Stimulated activated CD4-positive, alpha-beta T cell treated with anti-CD3 and anti-CD28 coated beads, Interleukin-2, amount 100 ng/mL, for 24 hours (primary cell): ENCODE measurements at places on chromosomes 3 and 15.

- no peak for DNase-seq
These were observed 41.7 kb downstream of the SHC4 start for GRCh38 chr15:48922046-48922445.

DNA sequence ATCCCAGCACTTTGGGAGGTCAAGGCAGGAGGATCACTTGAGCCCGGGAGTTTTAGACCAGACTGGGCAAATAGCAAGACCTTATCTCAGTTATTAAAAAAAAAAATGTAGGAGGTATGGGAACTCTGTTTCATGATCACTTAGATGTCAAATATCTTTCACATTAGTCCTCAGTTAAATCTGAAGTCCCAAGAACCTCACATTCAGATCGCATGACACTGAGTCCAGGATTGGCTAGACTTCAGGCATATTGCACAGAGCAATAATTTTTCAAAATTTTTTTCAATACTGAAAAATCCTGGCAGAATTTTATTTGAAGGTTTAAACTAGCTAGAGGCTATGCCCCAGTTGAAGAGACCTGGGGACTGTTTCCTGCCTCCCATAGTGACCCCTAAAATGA is 56.3 kb upstream of the ZNF148 start:
- no peak for DNase-seq

- no peak for DNase-seq
These were observed 4.6 kb downstream of the LSG1 start for GRCh38 chr3:194667363-194667762.

GRCh38 chr3:112117841-112118571 is 15.0 kb downstream of the GCSAM start:
- no peak for DNase-seq

DNA sequence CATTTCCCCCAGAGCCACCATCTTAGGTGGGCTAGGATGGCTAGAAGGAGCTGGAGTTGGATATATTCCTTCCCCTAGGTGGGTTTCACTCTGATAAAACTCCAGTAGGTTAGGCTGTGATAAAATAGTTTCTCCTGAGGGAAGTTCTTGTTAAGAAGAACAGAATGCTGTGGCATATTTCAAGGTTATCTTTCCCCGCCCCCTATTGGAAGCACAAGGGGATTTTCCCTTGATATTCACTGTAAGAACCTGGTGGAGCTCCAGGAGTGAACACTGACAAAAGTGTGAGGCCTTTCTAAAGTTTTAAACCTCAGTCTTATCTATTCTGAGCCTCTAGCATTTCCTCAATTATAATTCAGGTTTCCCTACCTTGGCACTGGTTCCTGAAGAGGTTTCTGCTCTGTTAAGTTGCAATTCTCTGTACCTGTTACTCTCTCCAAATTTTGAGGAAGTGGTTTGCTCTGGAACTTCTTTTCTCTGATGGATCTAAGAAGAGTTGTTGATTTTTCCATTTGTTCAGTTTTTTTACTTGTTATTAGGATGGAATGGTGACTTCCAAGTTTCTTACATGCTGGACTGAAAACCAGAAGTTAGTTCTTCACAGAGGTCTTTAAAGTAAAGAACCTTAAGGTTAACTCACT is 113.5 kb downstream of the GMPS start:
- no peak for DNase-seq

DNA sequence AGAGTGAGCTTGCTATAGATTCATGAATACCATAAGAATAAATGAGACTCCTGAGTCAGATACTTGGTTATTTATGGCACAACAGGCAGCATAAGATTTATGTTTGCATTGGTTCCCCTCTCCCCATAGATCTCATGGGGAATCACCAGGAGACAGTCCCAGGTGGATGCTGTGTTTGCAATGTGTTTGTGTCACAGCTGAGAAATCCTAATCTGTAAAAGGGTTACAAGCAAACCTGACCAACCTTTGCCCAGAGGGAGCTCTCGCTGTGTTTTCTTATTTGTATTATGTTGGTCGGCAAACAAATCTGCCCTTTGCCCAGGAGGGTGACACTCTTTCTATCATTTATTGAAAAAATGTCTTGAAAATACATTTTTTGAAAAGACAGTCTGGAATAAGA is 236.2 kb downstream of the ZPLD1 start:
- no peak for DNase-seq

DNA sequence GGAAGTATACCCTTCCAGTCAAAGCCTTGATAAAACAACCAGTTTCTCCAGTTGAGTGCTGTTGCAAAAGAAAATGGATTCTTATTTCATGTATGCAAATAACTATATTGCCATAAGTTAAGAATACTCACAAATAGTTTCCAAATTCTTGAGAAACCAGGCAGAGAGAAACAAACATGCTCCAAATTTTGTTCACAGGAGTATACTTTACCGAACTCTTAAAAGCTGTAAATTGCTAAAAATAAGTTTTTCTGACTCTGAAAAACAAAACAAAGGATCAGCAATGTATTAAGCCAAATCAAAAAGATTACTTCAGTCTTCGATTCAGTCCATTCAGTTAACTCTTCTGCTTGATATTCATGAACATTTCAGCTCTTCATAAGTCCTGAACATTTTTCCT is 646.5 kb downstream of the MCTP2 start:
- DNase-seq: no peak

- no peak for DNase-seq
These were observed 12.0 kb downstream of the TRAT1 start for GRCh38 chr3:108834551-108834950.

GRCh38 chr15:68447209-68447608 is 15.2 kb upstream of the ITGA11 start:
- DNase-seq: no peak

DNA sequence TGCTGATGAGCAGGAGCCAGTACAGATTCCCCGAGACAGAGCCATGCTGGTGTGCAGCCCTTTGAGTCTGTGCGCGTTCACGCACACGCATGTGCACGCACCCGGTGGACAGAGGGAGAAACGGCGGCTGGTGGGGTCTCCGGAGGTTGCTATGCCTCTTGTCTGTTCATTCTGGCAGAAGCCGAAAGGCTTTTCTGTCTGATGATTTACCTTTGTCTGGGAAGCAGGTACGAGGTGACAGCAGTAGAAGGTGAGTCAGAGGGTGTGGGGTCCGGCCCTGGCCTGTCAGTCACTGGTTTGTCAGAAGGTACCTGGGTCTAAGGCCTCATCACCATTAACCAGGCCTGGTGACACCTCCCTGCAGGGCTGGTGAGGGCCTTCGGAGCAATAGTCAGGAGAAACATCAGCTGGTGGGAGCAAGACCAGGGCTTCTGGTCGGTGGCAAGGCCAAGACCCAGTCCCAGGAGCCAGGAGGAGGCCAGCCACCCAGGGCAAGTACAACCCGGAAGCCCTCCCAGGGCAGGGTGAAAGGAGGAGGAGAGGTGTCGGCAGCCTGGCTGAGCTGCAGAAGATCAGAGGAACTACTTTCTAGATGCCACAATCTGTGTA is 7.5 kb downstream of the PCSK6 start:
- no peak for DNase-seq

DNA sequence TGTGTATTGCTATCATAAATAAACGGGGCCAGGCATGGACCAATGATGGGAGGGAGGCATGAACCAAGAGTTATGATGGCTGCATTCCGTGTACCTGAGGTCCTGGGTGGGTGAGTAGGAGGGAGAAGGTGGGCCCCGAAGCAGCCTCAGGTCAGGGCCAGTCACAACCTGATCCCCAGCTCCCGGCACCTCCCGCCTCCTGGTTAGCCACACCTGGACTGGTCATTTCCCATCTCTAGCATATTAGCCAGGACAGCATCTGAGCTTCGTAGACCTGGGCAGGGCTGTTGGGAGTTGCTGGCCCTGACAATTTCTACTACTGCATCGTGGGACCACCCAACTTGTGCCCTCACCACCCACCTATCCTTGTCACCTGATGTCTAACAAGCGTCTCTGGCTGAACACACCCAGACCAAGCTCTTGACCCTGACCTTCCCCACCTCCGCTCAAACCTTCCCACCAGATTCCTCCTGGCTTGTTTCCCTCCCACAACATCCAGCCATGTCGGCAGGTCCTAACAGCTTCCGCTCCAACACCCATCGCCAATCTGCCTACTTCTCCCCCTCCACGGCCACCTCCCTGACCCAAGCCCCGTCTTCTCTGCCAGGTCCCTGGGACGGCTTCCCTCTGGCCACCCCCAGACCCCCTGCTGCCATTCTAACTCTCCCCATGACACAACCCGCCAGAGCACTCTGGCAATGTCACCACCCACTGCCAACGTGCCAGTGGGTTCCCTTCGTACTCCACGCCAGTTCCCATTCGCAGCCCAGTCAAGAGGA is 133.8 kb upstream of the IQSEC1 start:
- DNase-seq: no peak

GRCh38 chr3:112629425-112629824 is 11.5 kb downstream of the CCDC80 start:
- peak; percentile 17 for DNase-seq

GRCh38 chr15:25771338-25771706 is 91.8 kb downstream of the ATP10A start:
- no peak for DNase-seq

DNA sequence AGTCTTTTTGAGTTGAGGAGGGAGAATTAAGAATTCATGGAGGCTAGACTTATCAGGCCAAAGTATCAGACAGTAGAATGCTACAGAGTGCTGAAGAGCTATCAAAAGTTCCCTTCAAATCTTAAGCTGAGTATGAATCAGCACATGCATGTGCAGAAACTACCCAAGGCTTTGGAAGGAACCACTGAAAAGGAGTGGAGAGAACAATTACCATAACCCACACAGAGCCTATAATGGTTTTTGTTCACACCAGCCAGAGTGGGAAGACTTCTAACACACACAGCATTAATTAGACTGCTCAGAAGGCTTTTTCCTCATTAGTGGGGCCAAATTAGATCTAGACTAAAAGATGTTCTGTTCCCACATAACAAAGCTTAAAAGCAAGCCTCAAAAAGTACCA is 83.7 kb upstream of the SLC6A11 start:
- DNase-seq: no peak

DNA sequence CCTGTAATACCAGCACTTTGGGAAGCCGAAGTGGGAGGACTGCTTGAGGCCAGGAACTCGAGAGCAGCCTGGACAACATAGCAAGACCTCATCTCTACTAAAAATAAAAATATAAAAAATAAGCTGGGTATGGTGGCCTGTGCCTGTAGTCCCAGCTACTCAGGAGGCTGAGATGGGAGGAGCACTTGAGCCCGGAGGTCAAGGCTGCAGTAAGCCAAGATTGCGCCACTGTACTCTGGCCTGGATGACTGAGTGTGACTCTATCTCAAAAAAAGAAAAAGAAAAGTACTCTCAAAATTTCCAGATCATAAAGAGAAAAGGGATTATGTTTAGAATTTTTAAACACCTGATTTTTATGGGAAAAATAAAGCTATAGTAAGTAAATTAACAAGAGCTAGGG is 24.1 kb downstream of the SLC51A start:
- no peak for DNase-seq

GRCh38 chr15:59999612-60000112 is 4.4 kb upstream of the FOXB1 start:
- DNase-seq: no peak

DNA sequence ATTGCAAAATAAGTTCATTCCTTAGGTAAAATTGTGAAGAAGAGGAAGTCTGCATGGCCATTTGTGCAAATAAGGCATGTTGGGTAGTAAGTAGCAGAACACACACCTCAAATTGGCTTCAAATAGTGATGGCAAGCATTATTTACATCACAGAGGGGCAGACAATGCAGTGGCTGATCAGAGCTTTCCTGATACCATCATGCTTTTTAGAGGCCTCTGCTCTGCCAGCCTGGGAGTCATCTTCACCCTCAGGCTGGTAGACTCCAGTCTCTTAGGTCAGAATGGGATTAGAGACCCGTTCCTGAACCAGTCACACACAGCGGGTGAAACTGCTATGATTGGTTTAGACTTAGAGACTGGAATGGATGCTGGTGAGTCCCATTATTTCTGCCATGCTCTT is 396.0 kb upstream of the MCTP2 start:
- DNase-seq: no peak

DNA sequence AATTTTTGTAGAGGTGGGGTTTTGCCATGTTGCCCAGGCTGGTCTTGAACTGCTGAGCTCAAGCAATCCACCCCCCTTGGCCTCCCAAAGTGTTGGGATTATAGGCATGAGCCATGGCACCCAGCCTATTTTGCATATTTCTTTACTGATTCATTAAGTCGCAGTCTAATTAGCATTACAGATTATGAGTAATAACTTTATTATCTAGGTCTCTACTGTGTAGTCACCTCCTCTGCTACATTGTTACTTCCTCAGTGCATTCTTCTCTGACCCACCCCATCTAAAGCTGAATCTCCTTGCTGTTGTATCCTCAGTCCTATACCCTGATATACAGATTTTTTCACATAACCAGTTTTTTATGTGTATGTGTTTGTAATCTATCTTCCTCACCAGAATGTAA is 61.7 kb downstream of the TFDP2 start:
- DNase-seq: no peak

- DNase-seq: no peak
These were observed 7.3 kb upstream of the SCAPER start for GRCh38 chr15:76912430-76912829.

GRCh38 chr15:50066666-50067065 is 52.4 kb downstream of the ATP8B4 start:
- no peak for DNase-seq

DNA sequence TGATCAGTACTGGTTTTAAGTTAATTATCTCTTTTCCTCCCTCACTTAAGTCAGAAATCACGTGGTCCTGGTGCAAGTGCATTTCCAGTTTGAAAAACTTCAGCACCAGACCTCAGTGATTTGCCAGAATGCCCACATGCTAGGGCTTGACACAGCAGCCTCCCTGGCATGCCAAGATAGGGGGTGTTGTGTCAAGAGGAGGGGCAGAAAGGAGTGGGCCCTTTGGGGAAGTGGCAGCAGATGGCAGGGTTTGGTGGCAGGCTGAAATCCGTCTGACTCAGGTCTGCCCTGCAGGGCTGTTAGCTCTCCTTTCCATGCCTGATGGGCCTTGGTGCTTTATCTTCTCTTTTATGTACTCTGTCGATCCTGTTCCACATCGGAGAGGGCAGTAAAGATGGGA is 23.4 kb downstream of the PXK start:
- DNase-seq: no peak
